Astrocyte (in vitro differentiated cells and primary cell): ENCODE measurements at places on chromosomes 16 and 17. TPM values are rescaled to one million over a fixed set of nuclear protein-coding genes. Genes with fewer than 3 reads are reported as not detected.
A peak's percentile ranks its signal among the peaks of the same experiment; 100 is the strongest.

- no peaks in the 10 kb centered on the region for H3K36me3 ChIP-seq
- no peak overlapping the region for H3K4me3 ChIP-seq
- H3K27ac ChIP-seq: no peak overlapping the region
- H3K4me1 ChIP-seq: peaks cover 24% of the 10 kb centered on the region
These were observed 805.6 kb upstream of the EEF2KMT start for GRCh38 chr16:5903153-5903552.

GRCh38 chr16:69123910-69124309, 8.5 kb downstream of the CHTF8 start:
- no peak overlapping the region for H3K27ac ChIP-seq
- H3K36me3 ChIP-seq: peaks cover 8% of the 10 kb centered on the region
- no peaks in the 10 kb centered on the region for H3K4me1 ChIP-seq

- H3K4me3 ChIP-seq: no peak overlapping the region
- no peaks in the 10 kb centered on the region for H3K27me3 ChIP-seq
- no peaks in the 10 kb centered on the region for H3K36me3 ChIP-seq
- DNase-seq: peak; percentile 47
- H3K27ac ChIP-seq: no peak overlapping the region
These were observed 278.4 kb upstream of the IRX5 start for GRCh38 chr16:54652201-54652770.

GRCh38 chr16:67517661-67518423, 10.8 kb upstream of the RIPOR1 start:
- no peak overlapping the region for H3K27ac ChIP-seq
- H3K27me3 ChIP-seq: no peaks in the 10 kb centered on the region
- peaks cover 15% of the 10 kb centered on the region for H3K4me1 ChIP-seq
- H3K4me3 ChIP-seq: no peak overlapping the region
- DNase-seq: no peak

- peaks cover 22% of the 10 kb centered on the region for H3K4me1 ChIP-seq
- H3K36me3 ChIP-seq: peaks cover 4% of the 10 kb centered on the region
- DNase-seq: peak; percentile 97
- no peaks in the 10 kb centered on the region for H3K27me3 ChIP-seq
- no peak overlapping the region for H3K4me3 ChIP-seq
These were observed 133.8 kb upstream of the PLCG2 start for GRCh38 chr16:81645266-81645694.

The KRTAP4-3 gene
- not detected in 2 replicates for total RNA-seq

The SERPINF2 gene
- total RNA-seq: 0.11 and 0.29 TPM in 2 replicates

DNA sequence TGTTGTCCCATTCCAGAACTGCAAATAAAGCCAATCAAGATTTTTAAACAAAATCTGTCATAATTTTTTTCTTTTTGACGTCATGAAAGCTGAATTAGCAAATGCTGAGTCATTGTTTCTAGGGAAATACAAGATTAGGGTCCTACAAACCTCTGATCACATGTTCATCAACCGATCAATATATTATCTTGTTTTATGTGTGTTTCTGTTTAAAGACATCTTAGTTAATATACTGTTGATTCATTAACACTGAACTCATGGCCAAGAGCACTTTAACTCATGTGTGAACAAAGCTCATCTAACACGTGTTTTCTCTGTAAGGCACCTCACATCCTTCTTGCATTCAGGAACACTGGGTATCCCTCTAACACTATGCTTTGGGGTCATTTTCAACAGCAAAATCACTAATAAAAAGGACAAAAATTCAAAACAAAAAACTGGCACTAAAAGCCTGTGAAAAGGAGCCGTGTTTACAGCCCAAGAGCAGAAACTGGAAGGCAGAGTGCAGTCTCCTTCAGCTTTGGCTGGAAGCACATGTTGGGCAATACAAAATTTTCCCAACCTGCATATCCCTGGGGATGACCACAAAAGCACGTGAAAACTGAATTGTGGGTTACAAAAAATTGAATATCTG, 102.5 kb downstream of the PARN start:
- H3K4me3 ChIP-seq: no peak overlapping the region
- H3K27me3 ChIP-seq: no peaks in the 10 kb centered on the region
- H3K36me3 ChIP-seq: no peaks in the 10 kb centered on the region
- H3K27ac ChIP-seq: no peak overlapping the region
- peaks cover 4% of the 10 kb centered on the region for H3K4me1 ChIP-seq
- DNase-seq: peak; percentile 62

GRCh38 chr17:43528319-43528987, 17.7 kb downstream of the ETV4 start:
- DNase-seq: peak; percentile 21
- H3K36me3 ChIP-seq: peaks cover 10% of the 10 kb centered on the region

GRCh38 chr16:53372992-53373871, 61.0 kb upstream of the RBL2 start:
- no peaks in the 10 kb centered on the region for H3K36me3 ChIP-seq
- no peak overlapping the region for H3K27ac ChIP-seq
- peak overlapping the region; percentile 17 for H3K4me3 ChIP-seq
- no peak for DNase-seq
- H3K4me1 ChIP-seq: no peaks in the 10 kb centered on the region

DNA sequence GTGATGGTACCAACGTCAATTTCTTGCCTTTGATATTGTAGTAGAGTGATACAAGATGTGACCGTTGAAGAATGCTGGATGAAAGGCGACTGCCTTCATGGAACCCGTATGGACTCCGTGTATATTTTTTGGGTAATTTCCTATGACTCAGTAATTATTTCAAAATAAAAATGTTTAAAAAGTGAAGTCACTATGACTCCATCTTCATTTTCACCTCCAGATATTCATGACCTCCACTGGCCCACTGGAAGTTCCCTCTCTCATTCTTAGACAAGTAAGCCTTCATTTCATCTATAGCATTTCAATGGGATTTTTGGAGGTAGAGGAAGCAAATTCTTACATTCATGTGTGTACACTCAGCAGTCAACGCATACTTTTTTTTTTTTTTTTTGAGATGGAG, 111.8 kb upstream of the NUDT7 start:
- no peak overlapping the region for H3K27ac ChIP-seq
- H3K4me1 ChIP-seq: no peaks in the 10 kb centered on the region
- DNase-seq: no peak
- H3K27me3 ChIP-seq: no peaks in the 10 kb centered on the region
- H3K36me3 ChIP-seq: no peaks in the 10 kb centered on the region
- H3K4me3 ChIP-seq: no peak overlapping the region
